Activated CD4-positive, CD25-positive, alpha-beta regulatory T cell treated with anti-CD3 and anti-CD28 coated beads, Interleukin-2, amount 50 U/mL, for 16 hours (primary cell): ENCODE measurements at places on chromosomes 11 and 22.

DNA sequence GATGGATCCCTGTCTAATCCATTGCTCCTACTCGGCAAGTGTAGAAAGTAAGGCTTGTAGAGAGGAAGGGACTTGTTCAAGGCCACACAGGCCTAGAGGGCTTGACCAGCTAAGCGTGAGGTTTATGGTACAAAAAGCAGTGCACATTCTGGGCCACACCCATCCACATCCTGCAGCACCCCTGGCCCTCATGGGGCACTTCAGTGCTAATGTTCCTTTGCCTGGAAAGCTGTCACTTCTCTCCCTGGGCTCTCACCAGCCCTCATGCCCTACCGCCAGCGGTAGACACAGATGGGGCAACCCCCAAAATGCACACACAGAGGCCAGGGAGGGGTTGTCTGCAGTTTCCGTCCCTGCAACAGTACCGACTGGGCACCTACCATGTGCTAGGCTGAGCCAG, 7.1 kb upstream of the MGAT3 start:
- DNase-seq, result no peak

- DNase-seq, result no peak
Measured at GRCh38 chr11:20056109-20056949, 103.9 kb downstream of the DBX1 start.

DNA sequence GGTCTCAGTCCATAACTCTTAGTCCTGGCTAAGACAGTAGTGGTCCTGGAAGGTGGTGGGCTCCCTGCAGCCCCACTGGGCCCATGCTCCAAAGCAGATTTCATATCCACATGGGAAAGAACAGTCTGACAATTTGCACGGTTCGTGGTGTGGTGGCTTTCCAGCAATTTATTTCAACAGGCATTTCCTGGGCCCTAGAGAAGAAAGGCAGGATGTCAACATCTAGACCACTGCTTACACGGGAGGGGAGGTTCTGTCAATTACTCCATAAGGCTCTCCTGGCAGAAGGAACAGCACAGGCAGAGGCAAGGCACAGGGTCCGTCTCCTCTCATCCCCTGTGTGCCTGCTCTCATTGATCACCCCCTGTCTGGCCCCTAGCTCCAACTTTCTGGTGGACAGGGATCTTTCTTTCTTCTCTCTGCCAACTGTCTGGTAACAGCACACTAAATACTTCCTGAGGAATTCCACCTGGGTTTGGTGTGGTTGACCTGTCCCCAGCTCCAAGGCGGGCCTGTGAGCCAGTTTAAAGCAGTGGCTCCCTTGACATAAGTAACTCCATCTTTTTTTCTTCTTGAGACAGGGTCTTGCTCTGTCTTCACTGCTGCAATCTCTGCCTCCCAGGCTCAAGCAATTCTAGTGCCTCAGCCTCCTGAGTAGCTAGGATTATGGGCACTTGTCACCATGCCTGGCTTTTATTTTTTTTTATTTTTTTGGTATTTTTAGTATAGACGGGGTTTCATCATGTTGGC, 5.1 kb upstream of the A4GALT start:
- DNase-seq, result no peak

GRCh38 chr11:35214226-35214770, 75.3 kb downstream of the CD44 start:
- no peak for DNase-seq

- DNase-seq, result no peak
Measured at GRCh38 chr22:27614006-27614649, 187.4 kb downstream of the MN1 start.

GRCh38 chr11:78432058-78432515, 14.5 kb upstream of the GAB2 start:
- no peak for DNase-seq

DNA sequence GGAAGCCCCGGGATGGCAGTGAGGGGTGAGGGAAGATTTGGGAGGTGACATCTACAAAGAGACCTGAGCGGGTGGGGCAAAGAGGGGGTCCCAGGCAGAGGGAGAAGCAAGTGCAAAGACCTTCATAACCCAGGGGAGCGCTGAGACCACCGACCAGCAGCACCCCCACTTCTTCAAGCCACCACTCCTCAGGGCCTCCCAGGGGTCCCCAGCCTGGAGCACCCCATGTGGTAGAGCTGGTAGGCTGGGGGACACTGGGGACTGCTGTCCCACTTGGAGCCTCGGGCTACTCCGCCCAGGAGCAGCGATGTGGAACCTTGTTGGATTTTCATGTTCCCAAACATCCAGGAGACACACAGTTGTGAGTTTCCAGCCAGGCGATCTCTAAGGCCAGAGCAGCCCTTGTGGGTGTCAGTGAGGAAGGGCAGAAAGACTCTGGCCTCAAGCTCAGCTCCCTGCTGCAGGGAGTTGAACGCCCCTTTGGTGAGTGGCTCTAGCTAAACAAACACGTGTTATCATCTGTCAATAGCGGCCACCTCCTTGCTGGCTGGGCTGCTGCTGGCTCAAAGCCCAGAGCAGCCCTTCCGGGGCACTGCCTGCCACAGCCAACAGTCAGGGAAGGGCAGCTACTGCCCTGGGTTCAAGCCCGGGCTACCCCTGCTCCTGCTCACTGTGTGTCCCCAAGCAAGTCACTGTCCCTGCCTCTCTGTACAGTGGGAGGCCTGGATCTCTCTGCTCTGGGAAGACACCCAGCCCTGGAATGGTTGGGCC, 25.7 kb upstream of the CHKA start:
- no peak for DNase-seq

DNA sequence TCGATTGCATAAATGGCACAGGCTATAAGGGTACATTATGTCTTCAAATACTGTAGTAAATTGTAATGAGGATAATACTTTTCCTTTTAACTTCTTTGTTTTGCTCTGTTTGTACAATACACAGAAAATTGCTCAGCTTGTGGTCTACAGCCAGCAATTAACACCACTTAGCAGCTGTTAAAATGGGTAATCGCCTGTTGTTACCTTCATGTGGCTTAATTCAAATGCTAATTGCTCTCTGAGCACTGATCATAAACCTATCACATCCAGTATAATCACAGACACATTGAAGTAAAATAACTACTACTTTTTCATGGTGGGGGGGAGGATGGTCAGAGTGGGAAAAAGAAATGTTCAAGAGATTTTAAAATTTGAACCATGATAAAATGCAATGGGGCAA, 1164.1 kb upstream of the CNTN5 start:
- DNase-seq, result no peak

DNA sequence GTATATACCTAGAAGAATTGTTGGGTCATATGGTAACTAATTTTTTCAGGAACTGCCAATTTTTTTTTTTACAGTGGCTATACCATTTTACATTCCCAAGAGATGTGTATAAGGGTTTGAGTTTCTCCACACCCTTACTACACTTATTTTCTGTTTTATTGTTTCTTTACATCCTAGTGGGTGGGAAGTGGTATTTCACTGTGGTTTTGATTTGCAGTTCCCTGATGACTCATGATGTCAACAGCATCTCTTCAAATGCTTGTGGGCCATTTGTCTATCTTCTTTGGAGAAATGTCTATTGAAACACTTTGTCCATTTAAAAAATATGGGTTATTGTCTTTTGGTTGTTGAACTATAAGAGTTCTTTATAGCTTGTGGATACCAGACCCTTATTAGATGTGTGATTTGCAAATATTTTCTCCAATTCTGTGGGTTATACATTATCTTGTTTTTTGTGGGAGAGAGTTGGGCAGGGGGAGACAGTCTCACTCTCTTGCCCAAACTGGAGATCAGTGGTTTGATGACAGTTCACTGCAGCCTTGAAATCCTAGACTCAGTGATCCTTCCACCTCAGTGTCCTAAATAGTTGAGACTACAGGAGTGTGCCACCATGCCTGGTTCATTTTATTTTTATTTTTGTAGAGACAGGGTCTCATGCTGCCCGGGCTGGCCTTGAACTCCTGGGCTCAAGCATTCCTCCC, 30.3 kb upstream of the PISD start:
- no peak for DNase-seq

DNA sequence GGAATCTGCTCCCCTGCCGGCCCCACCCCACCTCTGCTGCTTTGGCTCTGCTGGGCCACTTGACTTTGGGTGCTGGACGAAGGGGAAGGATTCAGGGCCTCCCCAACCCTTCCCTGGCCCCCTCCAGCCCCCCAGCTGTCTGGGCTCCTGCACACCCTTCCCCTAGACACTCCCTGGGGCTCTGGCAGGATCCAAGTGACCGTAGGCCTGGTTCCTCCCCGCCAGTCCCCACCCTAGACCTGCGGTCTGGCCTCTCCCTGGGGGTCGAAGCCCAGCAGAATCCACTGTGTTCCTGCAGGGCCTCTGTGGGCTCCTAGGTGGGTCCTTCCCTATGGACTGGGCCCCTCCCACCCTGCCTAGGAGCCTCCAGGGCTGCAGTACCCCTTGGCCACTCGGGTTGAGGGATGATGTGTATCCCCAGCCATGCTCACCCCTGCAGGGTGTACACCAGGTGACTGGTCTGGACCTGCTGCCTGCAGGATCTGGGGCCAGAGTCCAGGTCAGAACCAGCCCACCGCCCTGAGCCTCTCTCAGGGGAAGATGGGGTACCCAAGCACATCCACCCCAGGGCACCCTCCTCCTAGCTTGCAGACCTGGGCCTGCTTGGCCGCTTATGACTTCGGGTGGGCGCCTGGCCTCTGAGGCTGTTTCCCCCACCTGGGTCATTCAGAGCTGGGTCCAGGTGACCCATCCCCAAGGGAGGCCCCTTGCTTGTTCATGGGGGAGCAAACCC, 5.6 kb downstream of the PIM3 start:
- DNase-seq, result no peak

DNA sequence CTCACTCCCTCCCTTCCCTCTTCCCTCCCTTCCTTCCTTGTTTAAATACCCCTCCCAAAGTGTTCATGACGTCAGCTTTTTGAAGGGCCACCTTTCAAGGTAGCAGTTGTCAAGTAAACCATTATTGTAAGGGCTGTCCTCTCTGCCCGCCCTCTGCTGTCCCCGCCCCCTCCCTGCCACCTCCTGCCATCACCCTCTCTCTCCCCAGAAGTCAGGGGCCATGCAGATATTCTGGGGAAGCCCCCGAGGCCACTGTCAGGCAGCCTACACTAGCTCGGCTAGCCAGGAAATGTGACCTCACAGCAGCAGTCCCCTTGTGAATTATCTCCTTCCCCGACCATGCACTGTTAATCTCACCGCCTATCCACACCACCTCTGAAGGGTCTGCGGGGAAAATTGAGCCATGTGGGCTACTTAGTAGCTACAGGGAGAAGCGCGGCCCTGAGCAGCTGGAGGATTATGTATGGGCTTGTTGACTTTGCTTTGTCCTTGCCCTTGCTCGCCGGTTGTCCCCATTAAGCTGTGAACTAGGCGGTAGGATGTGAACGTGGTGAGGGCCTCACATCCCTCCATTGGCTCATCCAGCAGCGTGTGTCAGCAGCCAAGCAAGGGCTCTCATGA, 42.1 kb upstream of the ATXN10 start:
- no peak for DNase-seq

DNA sequence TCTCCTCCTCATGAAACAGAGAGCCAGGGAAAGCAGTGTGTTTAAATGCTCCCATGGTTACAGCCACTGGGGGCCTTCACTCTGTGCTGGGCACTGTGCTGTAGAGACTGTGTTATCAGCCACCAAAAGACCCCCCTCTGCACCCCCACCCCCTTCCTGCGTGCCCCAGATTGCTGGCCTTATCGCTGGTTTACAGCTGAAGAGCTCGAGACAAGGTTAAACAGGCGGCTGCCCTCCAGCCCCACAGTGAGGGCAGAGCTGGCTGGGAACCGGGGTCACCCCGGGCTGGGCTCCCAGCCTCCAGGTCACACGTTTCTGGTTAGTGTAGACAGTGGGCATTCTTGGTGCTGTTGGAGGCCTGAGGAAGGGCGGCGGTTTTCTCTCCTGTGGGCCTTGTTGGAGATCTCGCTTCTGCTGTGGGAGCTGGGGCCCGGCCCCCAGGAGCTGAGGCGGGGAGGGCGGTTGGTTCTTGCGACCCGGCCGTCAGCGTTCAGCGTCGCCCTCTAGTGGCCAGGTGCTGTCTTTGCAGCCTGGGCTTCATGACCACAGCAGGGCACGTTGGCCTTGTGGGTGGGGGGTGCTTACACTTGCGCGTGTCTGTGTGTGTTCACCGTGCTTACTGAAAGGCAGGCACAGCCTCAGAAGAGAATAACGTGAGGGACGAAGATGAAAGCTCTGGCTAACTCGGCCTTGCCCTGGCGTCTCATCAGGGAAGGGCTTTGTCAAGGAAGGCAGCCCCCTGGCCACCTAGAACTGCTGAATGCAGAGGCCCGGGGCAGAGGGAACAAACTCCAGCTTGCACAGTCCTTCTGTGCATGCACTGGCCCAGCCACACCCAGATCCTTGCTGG, 40.8 kb downstream of the TBC1D22A start:
- peak; percentile 29 for DNase-seq

- DNase-seq, result no peak
Measured at GRCh38 chr11:64803846-64804345, 882 bp upstream of the MAP4K2 start.

DNA sequence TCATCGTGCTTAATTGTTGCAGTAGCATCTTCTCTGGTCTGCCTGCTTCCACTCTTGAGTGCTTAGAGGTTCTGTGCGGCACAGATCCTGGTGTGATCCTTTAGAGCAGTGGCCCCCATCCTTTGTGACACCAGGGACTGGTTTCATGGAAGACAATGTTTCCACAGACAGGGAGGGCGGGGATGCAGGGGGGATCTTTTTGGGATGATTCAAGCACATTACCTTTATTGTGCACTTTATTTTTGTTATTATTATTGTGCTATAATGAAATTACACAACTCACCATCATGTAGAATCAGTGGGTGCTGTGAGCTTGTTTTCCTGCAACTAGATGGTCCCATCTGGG, 76.8 kb upstream of the SHANK2 start:
- no peak for DNase-seq

DNA sequence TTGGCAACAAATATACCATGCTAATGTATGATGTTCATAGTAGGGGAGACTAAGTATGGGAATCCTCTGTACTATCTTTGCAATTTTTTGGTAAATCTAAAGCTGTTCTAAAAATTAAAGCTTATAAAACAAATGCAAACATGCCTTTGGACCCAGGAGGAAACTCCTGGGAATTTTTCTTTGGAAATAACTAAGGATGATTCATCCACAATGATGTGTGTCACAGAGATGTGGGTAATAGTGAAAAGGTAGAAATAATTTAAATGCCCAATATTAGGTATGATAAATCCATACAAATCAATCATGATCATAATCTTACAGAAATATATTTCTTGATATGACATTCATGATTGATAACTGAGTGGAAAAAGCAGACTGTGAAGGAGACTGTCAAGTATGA, 135.8 kb downstream of the TRIM44 start:
- DNase-seq, result no peak

GRCh38 chr11:64314805-64315561, 2.4 kb downstream of the TRMT112 start:
- no peak for DNase-seq
